ENCODE measurements at places on chromosomes 5 and 9. TPM values are rescaled to one million over a fixed set of nuclear protein-coding genes. Genes with fewer than 3 reads are reported as not detected.

SLC46A2 gene
- total RNA-seq = not detected

EGFLAM gene
- total RNA-seq = 13.2 TPM

ARAP3 gene
- 8.6 TPM for total RNA-seq

PCSK1 gene
- 11.6 TPM for total RNA-seq

SOHLH1 gene
- not detected for total RNA-seq

CYSRT1 gene
- total RNA-seq = 2.1 TPM

ETF1 gene
- total RNA-seq = 70.4 TPM

FABP6 gene
- total RNA-seq = 7.7 TPM

GRXCR2 gene
- total RNA-seq = not detected

- peaks cover 14% of the 10 kb centered on the region for H3K36me3 ChIP-seq
- H3K27ac ChIP-seq = no peak overlapping the region
- peaks cover 13% of the 10 kb centered on the region for H3K27me3 ChIP-seq
- no peak for DNase-seq
Measured at GRCh38 chr9:132207839-132208615, 46.2 kb downstream of the NTNG2 start.

GRCh38 chr5:68110264-68110663 is 105.3 kb upstream of the PIK3R1 start:
- DNase-seq = no peak
- H3K4me3 ChIP-seq = no peak overlapping the region
- H3K4me1 ChIP-seq = no peaks in the 10 kb centered on the region

DNA sequence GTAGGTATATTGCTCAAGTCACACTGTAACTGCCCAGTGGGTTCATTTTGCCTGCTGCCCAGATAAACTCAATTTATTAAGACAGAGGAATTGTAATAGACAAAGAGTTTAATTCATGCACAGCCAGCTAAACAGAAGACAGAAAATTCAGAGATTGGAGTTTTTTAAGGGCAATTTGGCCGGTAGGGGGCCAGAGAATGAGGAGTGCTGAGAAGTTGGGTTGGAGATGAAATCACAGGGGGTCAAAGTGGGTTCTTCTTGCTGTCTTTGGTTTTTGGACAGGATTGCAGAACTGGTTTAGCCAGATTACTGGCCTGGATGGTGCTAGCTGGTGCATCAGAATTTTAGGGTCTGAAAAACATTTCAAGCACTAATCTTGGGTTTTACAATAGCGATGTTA is 20.7 kb upstream of the IL33 start:
- H3K36me3 ChIP-seq = no peaks in the 10 kb centered on the region
- no peaks in the 10 kb centered on the region for H3K27me3 ChIP-seq
- DNase-seq = no peak
- H3K27ac ChIP-seq = no peak overlapping the region

DNA sequence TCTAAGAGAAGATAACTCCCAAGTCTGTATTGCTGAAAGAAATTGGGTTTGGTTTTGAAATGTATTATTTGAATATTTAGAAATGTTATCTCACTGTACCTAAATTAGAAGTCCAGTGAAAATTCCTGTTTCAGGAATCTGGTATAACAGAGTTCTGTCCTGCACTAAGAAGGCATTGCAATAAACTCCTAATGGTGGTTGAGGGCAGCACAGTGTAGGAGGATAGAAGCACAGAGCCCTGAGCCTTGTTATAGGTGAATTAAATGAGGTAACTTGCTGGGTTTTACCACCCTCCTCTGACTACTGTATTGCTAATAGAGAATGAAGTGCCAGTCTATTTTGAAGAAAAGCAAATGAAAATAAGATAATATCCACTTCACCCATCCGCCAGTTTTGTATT is 143.4 kb downstream of the CD180 start:
- no peak for DNase-seq
- no peak overlapping the region for H3K27ac ChIP-seq
- H3K36me3 ChIP-seq = no peaks in the 10 kb centered on the region
- no peaks in the 10 kb centered on the region for H3K27me3 ChIP-seq
- H3K4me3 ChIP-seq = no peak overlapping the region

Measured in glutamatergic neuron (in vitro differentiated cells).